ENCODE measurements at places on chromosomes 1 and 21.

DNA sequence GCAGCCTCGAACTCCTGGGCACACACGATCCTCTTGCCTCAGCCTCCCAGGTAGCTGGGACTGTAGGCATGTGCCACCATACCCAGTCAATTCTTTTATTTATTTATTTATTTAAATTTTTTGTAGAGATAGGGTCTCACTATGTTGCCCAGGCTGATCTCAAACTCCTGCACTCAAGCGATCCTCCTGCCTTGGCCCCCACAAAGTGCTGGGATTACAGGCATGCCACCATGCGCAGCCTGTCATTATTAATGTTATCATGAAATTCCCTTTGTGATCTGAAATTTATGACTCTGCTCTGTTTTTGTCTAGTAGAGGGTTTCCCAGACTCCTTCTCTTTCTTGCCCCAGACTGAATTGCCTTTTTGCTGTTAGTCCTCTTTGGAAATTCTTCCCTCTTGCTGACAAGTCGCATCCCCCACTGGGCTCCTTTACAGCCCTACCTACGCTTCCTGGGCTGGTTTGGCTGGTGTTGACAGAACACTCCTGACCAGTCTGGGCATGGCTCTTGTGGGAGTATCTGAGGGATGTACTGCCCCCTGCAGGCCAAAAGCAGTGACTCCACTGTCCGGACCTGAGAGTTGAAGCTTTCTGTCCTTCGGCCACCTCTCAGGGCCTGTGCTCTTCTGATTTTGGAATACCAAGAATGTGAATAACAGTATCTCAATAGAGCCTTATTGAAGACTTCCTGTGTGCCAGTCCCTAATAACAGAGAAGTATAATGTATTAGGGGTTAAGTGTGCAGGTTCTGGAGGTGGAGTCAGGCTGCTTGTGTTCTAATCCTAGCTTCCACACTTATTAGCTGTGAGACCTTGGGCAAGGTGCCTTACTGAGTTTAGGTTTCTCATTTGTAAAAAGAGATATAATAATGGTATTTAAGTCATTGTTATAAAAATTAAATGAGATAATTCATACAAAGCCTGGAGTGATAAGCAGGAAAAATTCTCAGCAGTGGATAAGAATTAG, 28.2 kb downstream of the TCEANC2 start:
- DNase-seq = peak; percentile 51

- no peak for DNase-seq
These were observed 97.9 kb upstream of the GNG12 start for GRCh38 chr1:67931198-67931597.

DNA sequence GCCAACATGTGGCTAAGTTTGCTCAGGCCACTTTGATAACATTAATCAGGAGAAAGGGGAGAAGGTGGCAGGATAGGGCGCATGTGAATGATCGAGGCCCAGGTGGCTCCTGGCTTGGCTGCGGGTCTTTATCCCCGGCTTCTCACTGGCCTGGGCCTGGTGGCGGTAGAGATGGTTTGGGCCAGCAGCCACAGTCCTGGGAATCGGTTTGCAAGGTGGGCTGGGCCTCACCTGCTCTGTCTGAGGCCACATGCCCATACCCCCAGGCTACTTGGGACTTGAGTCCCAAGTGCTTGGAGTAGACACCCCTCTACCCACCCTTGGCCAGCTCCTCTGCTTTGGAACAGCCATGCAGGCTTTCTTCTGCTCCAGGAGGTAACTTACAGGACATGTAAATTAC, 49.7 kb upstream of the DISP3 start:
- DNase-seq = no peak

DNA sequence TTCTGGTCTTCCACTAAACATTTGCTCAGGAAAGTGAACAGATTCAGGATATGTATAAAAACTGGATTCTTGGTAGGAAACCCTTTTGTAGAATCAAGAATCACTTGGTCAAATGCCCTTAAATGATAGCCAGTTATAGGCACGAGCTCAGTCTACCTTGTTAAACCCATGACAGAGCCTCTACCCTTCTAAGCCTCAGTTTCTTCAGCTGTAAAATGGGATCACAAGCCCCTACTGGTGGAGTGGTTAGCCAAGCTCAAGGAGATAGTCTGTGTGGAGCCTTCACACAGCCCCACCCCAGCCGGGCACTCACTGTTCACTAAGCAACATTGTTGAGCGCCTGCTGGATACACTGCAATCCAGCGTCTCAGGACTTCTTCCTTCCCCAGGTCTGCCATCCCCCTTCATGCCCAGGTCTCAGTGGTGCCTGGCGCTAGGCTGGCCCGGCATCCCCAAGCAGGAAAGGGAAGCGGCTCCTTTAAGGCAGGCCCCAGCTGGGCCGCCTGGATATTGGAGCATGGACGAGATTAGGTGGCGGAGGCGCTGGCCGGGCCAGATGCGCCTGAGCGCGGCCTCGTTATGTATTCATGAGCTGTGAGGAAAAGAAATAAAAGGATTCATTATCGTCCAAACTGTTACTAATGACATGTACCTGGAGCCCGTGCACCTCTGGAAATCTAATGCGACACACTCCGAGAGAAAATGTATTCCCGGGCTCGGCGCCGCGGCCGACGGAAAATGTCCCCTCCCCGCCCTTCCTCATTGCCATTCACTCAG, 75.6 kb downstream of the TAS1R2 start:
- no peak for DNase-seq

- peak; percentile 63 for DNase-seq
These were observed 41.9 kb upstream of the TNFRSF1B start for GRCh38 chr1:12124693-12125421.

- DNase-seq = peak; percentile 19
These were observed 275.2 kb upstream of the NEGR1 start for GRCh38 chr1:72557446-72558049.

GRCh38 chr1:74504125-74504932, 8.1 kb downstream of the LRRC53 start:
- DNase-seq = peak; percentile 56

DNA sequence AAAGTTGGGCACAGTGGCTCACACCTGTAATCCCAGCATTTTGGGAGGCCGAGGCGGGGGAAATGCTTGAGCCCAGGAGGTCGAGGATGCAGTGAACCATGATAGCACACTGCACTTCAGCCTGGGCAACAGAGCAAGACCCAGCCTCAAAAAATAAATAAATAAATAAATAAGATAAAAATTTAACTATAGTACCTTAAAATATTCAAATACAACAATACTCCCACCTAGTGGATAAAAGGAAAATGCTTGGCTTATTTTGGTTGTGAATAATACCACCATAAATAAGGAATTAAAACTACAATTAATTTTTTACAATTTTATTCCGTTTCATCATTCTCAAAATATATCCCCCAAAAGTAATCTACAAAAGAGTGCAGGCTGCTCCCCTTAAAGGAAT, 8.1 kb downstream of the PSMG1 start:
- peak; percentile 32 for DNase-seq

- no peak for DNase-seq
These were observed 150.9 kb downstream of the KCNJ6 start for GRCh38 chr21:37765221-37765900.

- no peak for DNase-seq
These were observed 19.0 kb downstream of the KIAA0040 start for GRCh38 chr1:175173531-175173930.

DNA sequence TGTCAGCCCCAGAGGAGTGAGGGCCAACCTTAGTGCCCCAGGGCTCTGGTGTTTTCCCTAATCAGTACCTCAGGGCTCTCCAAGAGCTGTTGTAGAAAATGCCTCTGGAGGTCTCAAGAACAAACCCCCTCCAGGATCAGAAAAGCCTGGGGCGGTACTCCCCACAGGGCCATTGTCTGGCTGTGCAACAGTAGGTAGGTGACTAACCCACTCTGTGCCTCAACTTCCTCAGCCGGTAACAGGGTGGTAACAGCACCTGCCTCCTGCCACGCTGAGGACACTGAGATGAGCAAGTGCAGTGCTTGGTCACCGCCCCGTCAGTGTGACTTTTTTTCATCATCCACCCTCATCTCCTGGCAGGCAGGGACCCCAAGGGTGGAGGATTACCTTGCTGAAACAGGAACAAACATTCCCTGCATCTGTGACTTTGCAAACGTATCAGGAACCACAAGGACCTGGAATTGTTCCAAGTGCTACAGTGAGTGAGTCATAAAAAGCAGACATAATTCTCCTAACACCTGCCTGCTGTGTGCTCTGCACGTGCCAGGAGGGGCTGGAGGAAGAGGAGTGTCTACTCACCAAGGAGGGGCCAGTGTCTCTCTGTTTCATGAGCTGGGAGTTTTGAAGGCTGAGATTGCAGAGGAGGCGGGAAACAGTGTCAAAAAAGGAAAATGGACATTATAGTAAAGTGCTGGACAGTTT, 440.8 kb downstream of the NPHP4 start:
- DNase-seq = no peak

DNA sequence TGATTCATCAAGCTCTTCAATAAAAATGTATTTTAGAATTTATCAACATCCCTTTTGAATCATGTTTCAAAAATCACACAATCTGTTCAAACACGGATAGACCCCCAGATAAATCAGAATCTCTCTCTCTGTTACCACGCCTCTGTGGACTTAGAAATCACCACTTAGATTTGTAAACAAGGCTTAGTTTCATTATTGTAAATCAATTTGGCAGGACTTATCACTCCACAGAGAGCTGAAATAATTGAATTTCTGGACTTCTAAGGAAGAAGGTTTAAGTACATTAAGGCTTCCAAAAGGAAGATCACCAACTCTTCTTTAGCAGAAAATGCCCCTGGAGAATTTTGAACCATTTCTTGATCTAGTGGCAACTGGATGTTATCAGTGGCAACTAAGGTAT, 100.4 kb downstream of the APP start:
- DNase-seq = no peak

- DNase-seq = no peak
These were observed 182.7 kb downstream of the NUF2 start for GRCh38 chr1:163504331-163504978.

DNA sequence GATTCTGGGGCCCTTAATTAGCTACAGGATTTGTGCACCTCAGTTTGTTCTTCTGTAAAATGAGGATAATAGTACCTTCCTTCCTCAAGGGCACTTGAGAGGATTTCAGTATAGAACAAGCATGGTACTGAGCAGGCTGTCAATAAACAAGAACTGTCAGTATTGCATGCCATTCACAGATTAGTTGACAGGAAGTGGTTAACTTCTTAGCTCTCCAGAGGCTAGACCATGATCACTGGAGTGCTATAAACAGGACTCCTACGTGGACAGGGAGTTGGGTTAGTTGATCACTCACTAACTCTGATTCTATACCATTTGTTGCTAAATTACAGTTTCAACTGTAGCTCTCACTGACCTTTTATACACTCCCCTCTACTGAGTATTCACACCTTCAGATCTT, 126.2 kb upstream of the DAB1 start:
- peak; percentile 20 for DNase-seq

GRCh38 chr1:174791863-174792262, 207.9 kb upstream of the CACYBP start:
- DNase-seq = no peak

GRCh38 chr1:183191833-183192232, 5.8 kb downstream of the LAMC2 start:
- DNase-seq = peak; percentile 95

- no peak for DNase-seq
These were observed 117.7 kb upstream of the ETS2 start for GRCh38 chr21:38688068-38688467.

DNA sequence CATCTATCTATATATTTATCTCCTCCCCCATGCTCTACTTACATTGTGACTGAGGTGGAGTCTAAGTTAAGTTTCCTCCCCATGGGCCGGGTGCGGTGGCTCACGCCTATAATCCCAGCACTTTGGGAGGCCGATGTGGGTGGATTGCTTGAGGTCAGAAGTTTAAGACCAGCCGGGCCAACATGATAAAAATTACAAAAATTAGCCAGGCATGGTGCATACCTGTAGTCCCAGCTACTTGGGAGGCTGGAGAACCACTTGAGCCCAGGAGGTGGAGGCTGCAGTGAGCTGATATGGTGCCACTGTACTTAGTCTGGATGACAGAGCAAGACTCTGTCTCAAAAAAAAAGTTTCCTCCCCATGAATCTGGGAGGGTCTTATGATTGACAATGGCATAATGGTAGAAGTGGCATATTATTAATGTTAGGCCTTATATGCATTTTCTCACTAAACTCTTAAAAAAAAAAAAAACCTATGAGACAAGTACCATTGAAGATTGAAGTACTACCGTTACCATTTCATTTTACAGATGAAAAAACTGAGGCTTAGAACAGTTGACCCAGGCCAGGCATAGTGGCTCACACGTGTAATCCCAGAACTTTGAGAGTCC, 11.2 kb downstream of the F11R start:
- DNase-seq = no peak
